ENCODE measurements at places on chromosomes 4 and X. TPM values are rescaled to one million over a fixed set of nuclear protein-coding genes. Genes with fewer than 3 reads are reported as not detected.

Gene RTL9
- 0.15 TPM for total RNA-seq

Gene CNKSR2
- 2.2 TPM for total RNA-seq

Gene SLC9B1
- 0.13 TPM for total RNA-seq

Gene TXK
- 0.14 TPM for total RNA-seq

Gene SPACA5
- not detected for total RNA-seq

All from A549 treated with dexamethasone at 1 μM for 4 hours (cell line).